NCI-H2171 (cell line): ENCODE measurements at places on chromosomes 2 and 18.

- DNase-seq = no peak
Measured at GRCh38 chr2:113056521-113056920, 2.5 kb upstream of the IL36RN start.

GRCh38 chr18:2392446-2392845 is 178.9 kb downstream of the METTL4 start:
- no peak for DNase-seq

GRCh38 chr18:683531-683930 is 26.1 kb downstream of the TYMS start:
- no peak for DNase-seq

- DNase-seq = no peak
Measured at GRCh38 chr2:190535121-190535439, 558 bp upstream of the NEMP2 start.

GRCh38 chr2:175396696-175397095 is 215.2 kb upstream of the ATP5MC3 start:
- DNase-seq = no peak

GRCh38 chr18:48779462-48779861 is 171.3 kb downstream of the SMAD7 start:
- DNase-seq = no peak

DNA sequence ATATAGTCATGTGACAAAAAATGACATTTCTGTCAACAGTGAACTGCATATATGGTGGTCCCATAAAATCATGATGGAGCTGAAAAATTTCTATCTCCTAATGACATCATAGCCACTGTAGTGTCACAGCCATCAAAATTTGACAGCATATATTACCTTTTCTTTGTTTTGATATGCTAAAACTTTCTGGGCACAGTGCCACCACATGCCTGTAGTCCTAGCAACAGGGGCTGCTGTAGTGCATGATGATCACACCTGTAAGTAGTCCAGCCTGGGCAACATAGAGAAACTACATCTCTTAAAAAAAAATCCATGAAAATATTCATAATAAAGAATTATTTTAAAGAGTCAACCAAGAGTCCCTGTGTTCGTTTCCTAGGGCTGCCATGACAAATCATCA is 155.5 kb upstream of the SERTAD2 start:
- DNase-seq = no peak

DNA sequence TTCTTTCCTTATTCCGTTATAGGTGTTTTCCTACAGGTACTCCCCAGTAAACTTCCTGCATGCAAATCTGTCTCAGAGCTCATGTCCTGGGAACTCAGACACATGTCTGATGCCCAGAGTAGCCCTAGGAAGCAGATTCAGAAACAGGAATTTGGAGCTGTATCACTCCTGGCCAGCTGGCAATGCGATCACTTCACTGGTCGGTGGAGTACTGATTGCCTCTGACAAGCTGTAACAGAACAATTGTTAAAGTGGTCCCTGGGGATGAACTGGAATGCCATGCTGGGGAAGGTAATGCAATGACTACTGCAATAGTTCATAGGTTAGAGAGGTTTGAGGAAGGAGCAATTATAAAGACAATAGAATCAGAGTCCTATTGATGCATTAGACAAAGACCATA is 131.6 kb upstream of the DOCK10 start:
- DNase-seq = peak; percentile 69

GRCh38 chr2:182241936-182242335 is 184.9 kb downstream of the PDE1A start:
- no peak for DNase-seq

GRCh38 chr2:99729104-99730025 is 239.5 kb upstream of the REV1 start:
- DNase-seq = no peak

DNA sequence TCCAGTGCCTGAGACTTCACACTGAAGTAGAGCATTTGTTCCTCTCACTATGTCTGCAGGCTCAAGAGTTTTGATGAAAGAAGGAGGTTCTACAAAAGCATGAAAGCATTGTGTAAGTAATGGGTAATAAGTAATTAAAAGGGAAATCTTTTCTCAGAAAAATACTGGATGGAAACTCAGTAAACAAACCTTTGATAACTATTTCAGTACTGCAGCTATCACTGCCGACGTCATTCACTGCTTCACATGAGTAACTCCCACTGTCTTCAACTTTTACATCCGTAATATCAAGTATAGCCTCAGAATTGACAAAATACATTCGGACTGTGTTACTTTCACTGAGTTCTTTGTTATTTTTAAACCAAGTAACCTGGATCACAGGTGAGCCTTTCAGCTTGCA is 72.7 kb downstream of the TTN start:
- DNase-seq = no peak

GRCh38 chr2:97645695-97646629 is at the start of gene COX5B:
Gene COX5B (plus strand): TSS chr2:97646062. CDS start chr2:97646087, 25 bp downstream.
- peak; percentile 95 for DNase-seq

DNA sequence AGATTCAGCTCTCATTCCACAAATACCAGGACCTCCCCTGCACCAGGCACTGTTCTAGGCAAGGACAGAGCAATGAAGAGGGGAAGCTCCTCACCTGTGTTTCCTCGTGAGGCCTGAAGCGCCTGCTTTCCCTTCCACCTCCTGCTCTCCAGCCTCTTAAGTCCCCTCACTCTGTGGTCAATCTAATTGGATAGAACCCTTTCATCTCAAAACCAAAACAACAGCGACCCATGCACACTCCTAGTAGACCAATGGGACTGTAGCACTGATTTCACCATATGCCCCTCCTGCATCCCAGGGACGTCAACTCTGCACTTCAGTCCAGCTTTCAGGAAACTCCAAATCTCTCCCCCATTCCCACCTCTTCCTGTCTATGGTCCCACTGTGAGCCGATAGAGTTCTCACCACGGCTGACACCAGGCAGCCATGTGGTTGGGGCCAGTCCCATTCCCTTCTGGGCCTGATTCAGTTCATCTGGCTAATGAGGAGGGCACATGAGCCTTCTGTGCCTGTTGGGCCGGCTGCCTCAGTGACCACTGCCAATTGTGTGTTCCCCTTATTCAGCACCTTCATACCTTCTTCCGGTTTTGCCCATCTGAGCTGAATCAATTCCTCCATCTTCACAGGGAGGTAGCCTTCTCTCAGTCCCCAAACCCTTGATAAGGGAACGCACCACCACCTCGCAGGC is 33.3 kb upstream of the MAT2A start:
- no peak for DNase-seq

DNA sequence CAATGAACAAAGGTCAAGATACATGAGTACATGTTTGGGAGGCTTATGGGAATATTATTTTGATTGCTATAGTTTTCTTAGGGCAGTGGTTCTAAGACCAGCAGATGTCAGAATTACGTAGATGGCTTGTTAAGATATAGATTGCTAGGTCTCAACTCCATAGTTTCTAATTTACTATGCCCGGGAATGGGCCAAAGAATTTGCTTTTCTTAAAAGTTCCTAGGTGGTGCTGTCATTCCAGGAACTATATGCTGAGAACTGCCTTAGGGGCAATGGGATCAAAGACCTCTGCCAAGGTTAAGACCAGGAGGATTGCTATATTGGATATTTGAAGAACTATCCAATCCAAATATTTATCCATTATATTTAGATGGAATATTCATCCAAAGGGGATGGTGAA is 141.8 kb downstream of the FSIP2 start:
- no peak for DNase-seq

- no peak for DNase-seq
Measured at GRCh38 chr2:174863183-174863582, 98.9 kb upstream of the CHRNA1 start.

- DNase-seq = no peak
Measured at GRCh38 chr2:84969511-84970209, 1.3 kb upstream of the KCMF1 start.

DNA sequence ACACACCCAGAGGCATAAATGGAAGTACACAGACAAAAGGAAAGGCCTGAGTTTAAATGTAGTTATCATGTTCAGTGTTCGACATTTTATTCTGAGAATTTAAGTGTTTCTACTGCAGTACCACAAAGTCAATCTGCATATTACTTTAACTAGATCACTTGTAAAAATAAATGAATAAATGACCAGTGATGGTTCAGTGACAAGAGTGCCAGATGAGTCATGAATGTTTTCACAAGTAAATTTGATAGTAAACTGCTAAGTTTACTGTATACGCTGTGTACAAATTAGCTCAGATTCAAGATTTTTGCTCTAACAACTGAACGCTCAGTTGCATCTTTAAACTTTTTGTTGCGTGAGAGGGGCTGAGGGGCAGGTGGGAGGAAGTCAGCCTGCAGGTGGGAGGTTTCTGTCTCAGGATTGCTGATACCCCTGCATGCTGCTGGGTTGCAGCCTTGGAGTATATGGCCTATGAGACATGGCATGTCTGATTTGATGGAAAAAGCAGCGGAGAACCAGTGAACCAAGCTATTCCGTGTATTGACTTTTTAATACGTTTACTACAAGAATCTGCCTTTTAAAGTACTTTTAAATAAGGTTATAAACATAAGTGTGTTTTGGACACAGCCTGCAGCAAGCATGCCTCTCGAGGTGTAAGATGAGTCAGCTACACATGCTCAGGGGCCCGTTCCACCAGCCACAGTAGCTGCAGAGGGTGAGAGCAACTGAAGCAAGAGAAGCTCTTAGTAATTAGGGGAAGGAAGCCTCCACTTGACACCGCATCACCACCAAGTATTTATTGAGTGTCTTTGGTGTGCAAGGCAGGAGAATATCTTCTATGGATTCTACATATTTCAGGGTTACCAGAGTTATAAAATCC is 245.1 kb downstream of the NEDD4L start:
- peak; percentile 36 for DNase-seq

DNA sequence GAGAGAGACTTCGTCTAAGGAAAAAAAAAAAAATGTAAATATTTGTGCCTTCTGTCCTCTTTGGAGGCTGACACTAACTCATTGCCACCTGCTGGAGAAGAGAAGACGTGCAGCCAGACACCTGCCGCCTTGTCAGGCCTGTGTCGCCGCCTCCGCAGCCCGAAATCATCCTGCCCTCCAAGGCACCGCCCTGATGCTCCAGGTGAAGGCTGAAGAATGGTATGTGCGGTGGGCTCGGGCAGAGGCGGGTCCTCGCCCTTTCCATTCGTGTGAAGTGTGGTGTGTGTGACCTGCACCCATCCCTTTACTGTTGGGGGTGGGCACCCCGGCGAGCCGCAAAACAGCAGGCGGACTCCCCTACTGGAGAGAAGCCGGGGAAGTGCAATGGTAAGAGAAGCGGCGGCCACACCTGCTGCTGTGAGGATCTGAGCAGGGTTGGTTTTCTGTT is 60.4 kb downstream of the FAM161A start:
- DNase-seq = peak; percentile 46

DNA sequence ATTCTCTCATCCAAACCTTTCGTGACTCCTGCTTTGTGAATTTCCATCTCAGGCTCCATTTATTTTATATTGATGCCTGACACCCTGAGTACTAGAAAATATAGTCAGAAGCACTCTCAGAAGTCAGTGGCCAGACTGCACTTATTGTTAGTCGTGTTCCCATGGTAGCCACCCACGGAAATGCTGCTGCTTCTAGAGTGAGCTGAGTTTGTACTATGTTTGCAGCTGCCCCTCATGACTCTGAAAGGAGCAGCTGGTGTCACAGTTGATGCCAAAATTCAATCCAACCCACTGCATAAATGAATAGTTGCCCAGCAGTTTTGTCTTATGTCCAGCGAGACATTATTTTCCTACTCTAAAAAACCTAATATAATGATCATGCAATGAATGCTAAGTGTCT is 265.2 kb upstream of the SPHKAP start:
- DNase-seq = no peak

GRCh38 chr2:16039823-16040222 is 99.5 kb downstream of the MYCN start:
- DNase-seq = no peak

GRCh38 chr2:85813211-85813981 is 59.6 kb downstream of the ATOH8 start:
- no peak for DNase-seq

DNA sequence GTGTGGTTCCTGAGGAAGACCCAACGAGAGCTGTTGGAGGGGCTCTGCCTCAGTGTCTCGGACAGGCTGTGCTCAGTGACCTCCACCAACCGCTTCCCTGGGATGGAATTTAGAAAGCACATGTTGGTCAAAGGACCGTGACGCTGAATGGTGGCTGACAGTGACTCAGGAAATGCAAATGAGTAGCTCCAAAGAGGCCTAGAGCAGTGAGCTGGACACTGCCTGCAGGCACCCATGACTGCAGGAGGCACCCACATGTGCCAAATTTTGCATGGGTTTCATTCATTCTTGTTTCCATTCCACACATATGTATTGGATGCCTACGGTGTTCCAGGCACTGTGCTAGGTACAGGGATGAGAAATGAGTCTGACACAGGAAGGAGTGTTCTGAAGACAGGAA is 46.4 kb downstream of the ACKR3 start:
- DNase-seq = no peak

DNA sequence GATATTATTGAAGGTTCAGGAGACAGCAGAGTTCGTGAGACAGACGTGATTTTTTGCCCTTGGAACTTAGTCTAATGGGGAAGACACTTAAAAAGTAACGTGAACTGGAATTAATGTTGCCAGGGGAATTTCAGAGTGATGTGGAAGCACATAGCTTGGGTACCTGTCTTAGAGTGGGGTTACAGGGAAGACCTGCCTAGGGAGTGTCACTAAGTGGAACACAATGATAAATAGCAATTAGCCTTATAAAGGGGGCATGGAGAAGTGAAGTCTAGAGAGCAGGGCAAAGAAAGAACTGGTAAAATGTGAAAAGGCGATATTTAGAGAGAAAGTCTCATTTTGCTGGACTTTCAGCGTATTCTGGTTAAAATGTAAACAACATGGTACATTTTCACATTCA is 306.0 kb upstream of the TCF4 start:
- no peak for DNase-seq

DNA sequence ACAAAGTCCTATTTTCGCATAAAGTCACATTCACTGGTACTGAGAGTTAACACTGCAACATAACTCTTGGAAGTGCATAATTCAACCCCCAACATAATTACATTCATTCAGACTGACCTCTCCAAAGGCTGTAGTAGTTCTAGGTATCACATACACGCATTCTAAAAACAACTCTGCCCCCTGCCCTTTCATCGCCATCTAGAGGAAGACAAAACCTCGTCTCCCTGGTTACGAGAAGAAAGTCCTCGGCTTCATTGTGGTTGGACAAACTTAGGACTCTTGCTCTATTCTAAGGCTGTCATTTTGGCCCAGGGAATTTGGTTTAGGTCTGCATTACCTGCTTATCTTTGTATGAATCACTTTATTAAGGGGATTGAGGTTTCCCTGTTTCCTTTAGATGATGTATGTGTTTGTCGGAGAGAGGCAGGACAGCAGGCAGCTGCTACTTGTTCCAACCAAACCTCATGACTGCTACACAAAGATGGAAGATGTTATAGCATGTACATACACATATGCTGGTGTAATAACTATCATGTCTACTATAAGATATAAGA is 215.4 kb upstream of the NRXN1 start:
- no peak for DNase-seq
